Hematopoietic multipotent progenitor cell (in vitro differentiated cells): ENCODE measurements at places on chromosomes 3 and 15.

GRCh38 chr3:28132941-28133340 is 108.5 kb upstream of the CMC1 start:
- DNase-seq, result no peak

DNA sequence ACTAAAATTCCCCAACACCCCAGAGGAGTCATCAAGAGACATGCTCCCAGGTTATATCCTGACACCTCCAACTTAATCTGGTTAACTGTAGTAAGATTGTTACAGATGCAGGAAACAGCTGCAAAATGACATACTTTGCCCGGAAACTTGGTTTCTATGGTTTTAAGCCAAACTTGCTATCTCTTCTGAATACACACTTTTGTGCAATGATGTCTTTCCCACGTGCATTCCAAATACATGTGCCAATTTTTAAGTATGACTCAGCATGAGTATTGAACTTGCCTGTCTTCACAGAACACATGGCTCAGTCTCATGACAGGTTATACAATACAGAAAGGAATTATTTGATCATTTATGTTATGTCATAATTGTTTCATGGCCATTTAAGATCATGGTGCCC is 207.0 kb upstream of the DCBLD2 start:
- DNase-seq, result no peak

- no peak for DNase-seq
These were observed 524.4 kb upstream of the RGMA start for GRCh38 chr15:93613386-93613785.

DNA sequence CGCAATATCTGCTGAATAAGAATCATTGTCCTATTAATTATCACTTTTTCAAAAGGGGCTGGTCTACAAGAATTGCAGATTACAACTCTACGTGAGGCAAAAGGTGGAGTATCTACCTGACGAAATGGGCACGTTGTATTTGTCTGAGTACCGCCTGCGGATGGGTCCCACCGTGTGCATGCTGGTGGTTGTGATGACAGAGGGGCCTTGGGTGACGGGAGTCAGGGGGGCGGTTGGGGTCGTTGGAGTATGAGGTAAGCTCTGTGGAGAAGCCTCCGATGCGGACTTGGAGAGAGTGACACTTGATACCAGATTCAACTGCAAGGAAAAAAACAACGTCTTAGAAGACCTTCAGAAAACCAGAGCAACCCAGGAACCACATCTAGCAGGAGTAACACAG is 605.8 kb downstream of the FOXP1 start:
- DNase-seq, result no peak

GRCh38 chr3:82556113-82556512 is 794.7 kb upstream of the GBE1 start:
- no peak for DNase-seq

DNA sequence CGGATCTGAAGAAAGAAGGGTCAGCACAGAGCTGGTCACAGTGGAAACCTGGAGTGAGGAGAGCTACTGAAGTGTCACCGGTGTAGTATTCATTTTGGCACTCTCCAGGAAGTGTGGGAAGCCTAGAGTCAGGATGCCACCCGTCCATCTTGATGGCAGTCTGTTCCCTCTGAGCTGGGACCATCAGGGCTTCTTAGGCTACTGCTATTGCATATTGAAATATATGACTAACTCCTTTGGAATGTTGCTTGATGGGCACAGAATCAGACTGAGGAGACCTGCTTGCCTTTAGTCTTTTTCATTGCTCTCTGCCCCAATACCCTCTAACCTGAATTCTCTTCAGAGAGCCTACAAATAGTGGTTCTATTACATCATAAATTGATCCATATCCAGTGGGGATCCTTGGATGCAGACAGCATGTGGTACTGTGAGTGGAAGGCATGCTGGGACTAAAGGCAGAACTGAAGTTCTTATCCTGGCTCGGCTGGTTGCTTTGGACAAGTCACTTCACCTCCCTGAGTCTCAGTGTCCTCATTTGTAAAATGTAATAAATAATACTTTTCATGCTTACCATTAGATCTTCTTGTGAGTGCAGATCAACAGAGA is 143.5 kb downstream of the PDE8A start:
- DNase-seq, result no peak
